ENCODE measurements at places on chromosomes 11 and 22.
A peak's percentile ranks its signal among the peaks of the same experiment; 100 is the strongest.

DNA sequence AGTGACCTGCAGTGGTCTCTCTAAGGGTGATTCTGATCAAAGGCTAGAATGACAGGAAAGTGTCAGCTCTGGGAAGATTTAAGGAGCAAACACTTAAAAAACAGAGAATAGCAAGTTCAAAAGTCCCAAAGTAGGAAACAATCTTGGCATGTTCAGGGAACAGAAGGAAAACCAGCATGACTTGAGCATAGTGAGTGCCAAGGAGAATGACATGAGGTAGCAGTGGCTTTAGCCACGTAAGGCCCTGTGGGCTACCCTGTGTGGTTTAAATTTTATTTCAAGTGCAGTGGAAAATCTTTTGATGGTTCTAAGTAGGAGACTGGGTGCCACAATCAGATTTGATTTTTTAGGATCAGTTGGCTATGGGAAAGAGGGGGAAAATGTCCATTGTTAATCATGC, 149.4 kb downstream of the WNT11 start:
- DNase-seq: no peak

DNA sequence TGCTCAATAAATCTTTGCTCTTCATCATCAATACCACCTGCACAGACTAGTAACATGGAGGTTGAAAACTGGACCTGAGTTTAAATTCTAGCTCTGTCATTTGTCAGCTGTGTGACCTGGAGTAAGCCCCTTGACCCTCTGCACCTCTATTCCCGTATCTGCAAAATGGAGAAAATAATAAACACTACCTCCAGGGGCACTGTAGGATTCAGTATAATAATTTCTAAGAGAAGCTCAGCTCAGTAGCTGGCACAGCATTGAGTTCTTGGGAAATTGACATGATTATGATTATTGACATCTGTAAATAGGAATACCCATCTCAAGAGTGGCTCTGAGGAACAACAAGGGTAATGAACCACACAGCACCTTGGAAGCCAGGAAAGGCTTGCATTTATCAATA, 78.4 kb downstream of the MN1 start:
- no peak for DNase-seq

DNA sequence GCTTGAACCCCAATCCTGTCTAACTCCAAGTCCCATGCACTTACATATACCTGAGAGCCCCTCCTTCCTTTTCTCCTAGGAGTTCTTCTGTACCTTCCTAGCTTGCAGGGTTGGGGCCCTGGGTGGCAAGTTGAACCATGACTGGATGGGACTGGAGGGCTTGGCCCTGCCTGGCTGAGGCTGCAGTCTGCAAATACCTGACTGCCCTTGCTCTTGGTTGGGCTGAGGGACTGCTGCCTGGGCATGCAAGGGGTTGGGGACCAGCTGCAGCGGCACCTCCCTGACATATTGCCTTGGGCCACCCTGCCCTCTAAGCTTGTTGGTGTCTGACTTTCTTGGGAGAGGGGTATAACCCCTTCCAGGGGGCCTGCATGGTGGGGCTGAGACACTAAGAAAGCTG, 9.8 kb upstream of the SLC39A13 start:
- DNase-seq: no peak

DNA sequence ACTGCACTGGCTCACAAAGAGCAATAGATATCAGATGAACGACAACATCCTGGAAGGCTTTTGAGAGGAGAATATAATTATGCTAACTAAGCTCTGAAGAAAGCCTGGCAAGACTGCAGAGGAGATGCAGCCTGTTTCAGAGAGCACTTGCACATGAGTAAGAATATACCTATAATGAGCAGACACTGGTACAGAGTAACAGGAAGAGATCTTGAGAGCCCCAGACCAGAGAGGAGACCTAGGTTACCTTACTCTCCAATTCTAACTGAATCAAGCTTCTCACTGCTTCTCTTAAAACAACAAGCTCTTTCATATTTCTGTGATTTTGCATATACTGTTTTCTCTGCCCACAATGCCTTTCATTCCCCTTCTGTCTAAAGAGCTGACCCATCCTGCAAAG, 66.5 kb downstream of the FAM168A start:
- DNase-seq: no peak

- peak; percentile 25 for DNase-seq
Measured at GRCh38 chr22:26172389-26172990, 3.2 kb downstream of the SEZ6L start.

- no peak for DNase-seq
Measured at GRCh38 chr11:2097356-2097997, 41.7 kb downstream of the IGF2 start.

DNA sequence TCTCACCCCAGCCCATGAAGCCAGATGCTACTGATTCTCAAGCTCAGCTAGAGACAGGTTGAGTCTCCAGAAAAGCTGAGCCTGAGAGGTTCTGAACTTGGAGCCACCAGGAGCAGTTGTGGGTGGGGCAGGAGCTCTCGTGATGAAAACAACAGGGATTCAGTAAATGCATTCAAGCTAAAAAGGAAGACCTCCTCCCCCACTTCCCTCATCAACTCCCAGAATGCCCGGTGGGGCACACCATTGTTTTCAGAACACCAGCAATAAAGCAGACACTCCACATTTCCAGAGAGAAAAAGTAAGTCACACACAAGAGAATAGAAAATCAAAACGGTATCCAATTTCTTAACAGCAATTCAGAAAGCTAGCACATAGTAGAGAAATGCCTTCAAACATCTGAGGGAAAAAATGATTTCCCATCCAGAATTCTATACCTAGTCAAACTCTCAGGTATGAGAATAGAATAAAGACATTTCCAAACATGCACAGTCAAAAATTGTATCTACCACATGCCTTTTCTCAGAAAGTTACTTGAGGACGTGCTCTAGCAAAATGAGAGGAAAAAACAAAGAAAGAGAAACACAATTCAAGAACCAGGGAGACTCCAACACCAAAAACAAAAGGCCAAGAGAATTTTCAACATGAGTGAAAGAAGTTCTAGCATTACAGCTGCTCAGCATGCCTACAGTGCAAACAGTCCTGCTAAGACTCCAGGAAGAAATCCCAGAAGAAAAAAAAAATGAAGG, 56.8 kb downstream of the CDKN1C start:
- DNase-seq: no peak

DNA sequence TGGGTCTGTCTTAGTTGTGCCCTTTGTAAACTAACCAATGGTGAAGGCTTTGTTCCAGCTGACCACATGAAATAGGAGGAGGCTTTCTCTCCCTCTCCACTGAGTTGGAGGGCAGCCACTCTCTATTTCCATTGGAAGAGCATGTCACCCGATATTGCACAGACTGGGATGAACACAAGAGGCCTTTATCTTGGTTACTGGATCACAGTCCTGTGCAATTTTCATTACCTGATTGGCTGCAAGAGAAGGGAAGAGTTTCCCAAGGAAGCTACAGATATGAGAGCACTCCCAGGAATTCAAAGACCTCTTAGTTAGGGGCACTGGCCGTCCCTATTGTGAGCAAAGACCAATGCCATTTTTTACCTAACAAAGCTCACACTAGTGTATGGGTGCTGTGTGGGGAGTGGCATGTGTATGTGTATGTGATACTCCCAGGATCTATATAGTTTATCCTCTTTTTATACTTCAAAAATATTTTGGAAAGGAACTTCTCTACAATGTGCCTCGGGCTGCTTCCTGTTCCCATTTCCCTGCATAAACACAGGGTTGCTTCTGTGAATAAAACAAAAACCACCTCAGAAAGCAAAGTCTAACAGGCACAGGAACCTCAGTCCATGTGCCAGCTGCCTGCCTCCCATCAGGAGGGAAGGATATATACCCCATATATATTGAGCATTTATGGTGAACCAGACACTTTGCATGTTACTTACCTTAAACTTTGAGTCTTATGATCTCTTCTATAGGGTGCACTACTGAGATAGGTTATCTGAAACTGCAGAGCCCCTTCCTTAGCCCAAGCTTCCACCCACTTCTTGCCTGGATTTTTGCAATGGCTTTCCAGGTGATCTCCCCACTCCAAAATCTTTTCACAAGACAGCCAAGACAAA, 126.5 kb downstream of the RASSF10 start:
- DNase-seq: no peak

DNA sequence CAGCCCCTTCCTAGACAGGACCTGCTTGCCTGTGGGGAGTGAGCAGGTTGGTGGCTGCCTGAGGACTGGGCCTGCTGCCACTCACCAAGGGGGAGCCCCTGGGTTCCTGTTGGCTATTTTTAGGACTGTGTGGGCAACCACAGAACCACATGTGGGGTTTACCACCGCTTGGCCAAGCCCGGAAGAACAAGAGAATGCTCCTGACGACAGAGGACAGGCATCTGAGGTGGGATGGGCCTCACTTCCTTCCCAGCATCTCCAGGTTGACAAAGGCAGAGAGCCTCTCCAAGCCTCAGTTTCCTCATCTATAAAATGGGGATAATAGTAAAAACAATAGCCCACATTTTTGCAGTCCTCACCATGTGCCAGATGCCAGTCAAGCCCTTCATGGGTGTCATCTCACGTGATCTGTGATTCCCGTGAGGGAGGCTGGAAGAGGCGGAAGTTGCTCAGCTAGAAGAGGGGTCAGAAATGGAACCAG, 43.6 kb downstream of the LRRC32 start:
- peak; percentile 41 for DNase-seq

DNA sequence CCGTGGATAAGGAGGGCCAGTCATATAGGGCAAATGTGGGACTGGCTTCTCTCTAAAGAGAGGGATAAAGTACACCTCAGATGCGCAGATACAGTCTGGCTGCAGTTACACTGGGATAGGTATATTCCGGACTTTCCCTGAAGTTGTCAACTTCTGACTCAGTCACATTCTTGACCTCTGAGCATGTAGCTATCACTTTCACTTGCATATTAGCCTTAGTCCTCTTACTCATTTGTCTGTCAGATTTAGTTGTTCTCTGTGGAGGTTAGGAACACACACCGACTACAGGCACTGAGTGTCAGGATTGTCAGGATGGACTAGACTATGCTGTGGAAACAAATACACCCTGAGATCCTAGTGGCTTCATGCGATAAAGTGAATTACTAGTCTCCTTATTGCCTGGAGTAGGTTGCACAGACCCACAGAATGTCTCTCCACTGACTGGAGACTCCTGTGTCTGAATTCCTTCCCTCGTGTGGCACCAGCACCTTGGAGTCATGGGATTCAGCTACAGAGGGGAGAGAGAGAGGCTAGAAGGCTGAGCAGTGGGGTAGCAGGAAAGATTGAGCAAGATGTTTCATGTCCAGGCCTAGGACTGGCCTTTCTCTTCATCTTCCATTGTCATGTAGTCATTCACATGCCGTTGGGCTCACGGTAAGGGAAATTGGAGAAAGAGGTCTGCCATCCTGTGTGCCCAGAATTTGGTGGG, 654.3 kb downstream of the NTM start:
- no peak for DNase-seq

DNA sequence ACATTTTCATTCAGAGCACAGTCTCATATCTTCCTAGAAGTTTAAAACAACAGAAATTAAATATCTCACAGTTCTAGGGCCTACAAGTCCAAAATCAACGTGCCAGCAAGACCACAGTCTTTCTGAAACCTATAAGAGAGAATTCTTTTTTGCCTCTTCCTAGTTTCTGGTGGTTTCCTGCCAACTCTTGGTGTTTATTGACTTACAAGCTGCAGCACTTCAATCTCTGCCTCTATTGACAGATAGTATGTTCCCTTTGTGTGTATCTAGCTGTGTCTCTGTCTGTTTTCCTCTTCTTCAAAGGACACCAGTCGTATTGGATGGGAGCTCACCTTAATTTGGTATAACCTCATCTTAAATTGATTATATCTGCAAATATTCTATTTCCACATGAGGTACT, 347.5 kb downstream of the DCDC1 start:
- DNase-seq: no peak

DNA sequence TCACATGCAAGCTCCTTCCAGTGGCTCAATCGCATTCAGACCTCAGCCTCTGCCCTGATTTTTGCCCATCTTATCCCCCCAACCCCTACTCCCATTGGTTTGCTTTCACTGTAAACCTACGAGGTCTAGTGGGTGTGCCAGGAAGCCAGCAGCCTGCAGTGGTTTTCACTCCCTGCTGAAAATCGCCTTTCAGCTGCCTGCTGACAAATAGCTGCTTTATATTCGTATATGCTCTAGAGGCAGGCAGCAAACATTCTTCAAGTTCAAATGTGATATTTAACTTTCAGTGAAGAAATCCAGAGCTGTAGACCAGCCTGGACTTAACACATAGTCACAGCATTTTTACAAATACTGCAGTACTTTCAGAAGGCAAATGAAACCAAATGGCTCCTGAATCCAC, 92.8 kb upstream of the APOA1 start:
- peak; percentile 11 for DNase-seq

Measured in stimulated activated CD4-positive, alpha-beta T cell treated with anti-CD3 and anti-CD28 coated beads, Interleukin-2, amount 100 ng/mL, for 48 hours (primary cell).